ENCODE measurements at places on chromosomes 4 and X.

DNA sequence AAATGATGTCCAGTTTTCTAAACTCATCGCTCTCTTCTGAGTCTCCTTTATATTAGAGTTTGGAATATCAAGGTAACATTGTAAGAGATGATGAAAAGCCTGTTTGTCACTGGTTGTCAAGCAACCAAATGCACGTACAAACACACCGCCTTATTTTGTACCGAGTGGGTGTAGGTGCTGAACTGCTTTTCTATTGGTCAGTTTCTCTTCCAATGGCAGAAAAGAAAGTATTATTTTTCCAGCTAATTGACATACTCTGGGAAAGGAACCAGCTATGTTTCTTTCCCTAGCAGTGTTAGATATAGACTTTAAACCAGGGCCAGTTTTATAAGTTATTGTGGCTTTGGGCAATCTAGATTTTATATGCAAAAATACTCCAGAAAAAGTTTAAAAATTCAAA, 6.6 kb upstream of the PPM1K start:
- peaks cover 3% of the 10 kb centered on the region for H3K4me1 ChIP-seq
- no peak overlapping the region for H3K4me3 ChIP-seq
- H3K27me3 ChIP-seq: no peaks in the 10 kb centered on the region
- DNase-seq: no peak
- H3K36me3 ChIP-seq: no peaks in the 10 kb centered on the region
- no peak overlapping the region for H3K27ac ChIP-seq

GRCh38 chrX:56974408-56974807, 20.9 kb downstream of the SPIN3 start:
- no peak overlapping the region for H3K4me3 ChIP-seq
- H3K4me1 ChIP-seq: peaks cover 2% of the 10 kb centered on the region
- peaks cover 21% of the 10 kb centered on the region for H3K36me3 ChIP-seq
- DNase-seq: no peak
- no peak overlapping the region for H3K27ac ChIP-seq
- H3K27me3 ChIP-seq: peaks cover 20% of the 10 kb centered on the region

GRCh38 chrX:109485470-109486340, 3.8 kb upstream of the GUCY2F start:
- no peak overlapping the region for H3K27ac ChIP-seq
- H3K36me3 ChIP-seq: no peaks in the 10 kb centered on the region
- H3K4me1 ChIP-seq: no peaks in the 10 kb centered on the region
- peaks cover 38% of the 10 kb centered on the region for H3K27me3 ChIP-seq
- DNase-seq: peak; percentile 67
- H3K4me3 ChIP-seq: no peak overlapping the region

DNA sequence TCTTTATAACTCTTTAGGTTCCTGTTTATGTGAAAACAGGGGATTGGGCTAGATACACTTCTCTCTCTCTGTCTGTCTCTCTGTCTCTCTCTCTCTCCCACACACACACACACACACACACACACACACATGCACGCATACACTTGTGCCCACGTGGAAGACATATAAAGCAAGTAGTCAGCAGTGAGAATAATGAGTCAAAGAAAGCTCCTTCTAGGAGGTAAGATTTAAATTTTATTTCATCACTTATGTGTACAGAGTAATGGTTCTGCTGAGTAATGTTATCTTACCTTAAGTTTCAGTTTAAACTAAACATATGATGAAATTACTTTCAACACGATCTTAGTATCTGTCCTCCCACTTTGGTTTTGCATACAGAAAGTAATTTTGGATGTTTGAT, 243.0 kb upstream of the TEX13A start:
- no peak for DNase-seq
- no peak overlapping the region for H3K27ac ChIP-seq
- peaks cover 27% of the 10 kb centered on the region for H3K27me3 ChIP-seq
- H3K4me3 ChIP-seq: no peak overlapping the region
- no peaks in the 10 kb centered on the region for H3K36me3 ChIP-seq
- H3K4me1 ChIP-seq: no peaks in the 10 kb centered on the region

- H3K27me3 ChIP-seq: no peaks in the 10 kb centered on the region
- peaks cover 40% of the 10 kb centered on the region for H3K4me1 ChIP-seq
- DNase-seq: no peak
- H3K27ac ChIP-seq: peak overlapping the region; percentile 89
- peaks cover 38% of the 10 kb centered on the region for H3K36me3 ChIP-seq
Measured at GRCh38 chr4:2754848-2755819, 1.0 kb downstream of the TNIP2 start.

DNA sequence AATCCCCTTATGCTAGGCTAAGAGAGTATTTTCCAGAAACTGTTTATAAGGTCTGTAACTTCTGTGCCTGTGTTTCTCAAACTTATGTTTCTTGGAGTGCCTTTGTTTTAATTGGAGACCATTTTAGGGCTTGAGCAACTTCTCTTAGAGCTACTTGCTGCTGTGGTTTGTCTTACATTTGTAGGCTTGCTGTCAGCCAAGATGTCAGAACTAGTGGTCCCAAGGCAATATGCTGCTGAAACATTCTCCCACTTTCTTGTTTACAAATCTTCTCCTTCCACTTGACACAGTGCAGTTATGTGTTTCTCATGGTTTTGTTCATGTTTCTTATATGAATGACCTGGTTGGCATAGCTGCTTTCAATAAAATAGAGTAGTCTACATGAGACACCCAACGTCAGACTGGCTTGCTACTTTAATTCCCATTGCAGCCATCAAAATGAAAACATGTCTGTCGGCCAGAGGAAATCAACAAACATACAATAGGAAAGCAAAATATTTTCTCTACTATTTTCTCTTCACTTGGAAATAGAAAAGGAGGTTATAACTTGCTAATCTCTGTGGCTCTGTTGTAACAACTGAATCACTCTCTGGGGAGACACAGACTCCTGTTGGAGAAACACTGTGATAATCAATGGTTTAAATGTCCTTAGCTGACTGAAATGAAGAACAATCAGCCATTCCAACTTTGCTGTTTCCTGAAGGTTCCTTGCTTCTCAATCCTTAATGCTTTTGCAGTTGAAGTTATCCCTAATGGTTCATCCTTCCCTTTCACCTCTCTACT, 426.4 kb downstream of the PDGFC start:
- DNase-seq: no peak
- H3K4me1 ChIP-seq: no peaks in the 10 kb centered on the region
- no peaks in the 10 kb centered on the region for H3K36me3 ChIP-seq
- no peaks in the 10 kb centered on the region for H3K27me3 ChIP-seq
- no peak overlapping the region for H3K27ac ChIP-seq

- H3K4me3 ChIP-seq: no peak overlapping the region
- H3K27ac ChIP-seq: no peak overlapping the region
- DNase-seq: no peak
- H3K4me1 ChIP-seq: peaks cover under 1% of the 10 kb centered on the region
Measured at GRCh38 chrX:100944601-100945000, 15.9 kb upstream of the XKRX start.

DNA sequence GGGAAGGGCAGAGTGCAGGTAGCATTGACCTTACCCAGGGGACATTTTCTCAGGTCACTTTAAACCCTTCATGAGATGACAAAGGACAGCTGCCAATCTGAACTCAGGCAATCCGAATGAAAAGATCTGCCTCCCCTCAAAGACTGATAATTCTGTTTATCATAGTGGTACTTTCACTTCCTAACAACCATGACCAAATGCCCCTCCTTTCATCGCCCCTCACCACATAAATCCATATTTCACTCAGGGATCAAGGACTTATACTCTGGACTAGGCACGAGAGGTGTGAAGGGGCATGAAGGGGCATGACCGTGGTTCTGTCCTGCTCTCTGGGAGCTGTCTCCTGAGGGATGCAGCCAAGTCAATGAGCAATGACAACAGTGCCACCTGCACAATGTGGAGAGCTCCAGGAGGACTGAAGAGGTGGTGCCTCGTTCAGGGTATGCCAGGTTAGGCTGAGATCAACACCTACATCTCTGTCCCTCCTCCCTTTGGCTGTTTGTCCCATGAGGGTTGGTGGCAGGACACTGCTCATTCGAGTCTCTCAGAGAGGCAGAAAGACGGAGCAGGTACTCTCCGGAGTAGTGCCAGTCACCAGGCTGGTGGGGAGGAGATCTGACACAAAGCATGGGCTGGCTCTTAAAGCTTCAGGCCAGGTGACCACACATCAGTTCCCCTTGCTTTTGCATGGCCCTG, 12.5 kb downstream of the HS3ST1 start:
- no peaks in the 10 kb centered on the region for H3K36me3 ChIP-seq
- no peak for DNase-seq
- no peaks in the 10 kb centered on the region for H3K27me3 ChIP-seq
- H3K4me3 ChIP-seq: no peak overlapping the region
- H3K4me1 ChIP-seq: no peaks in the 10 kb centered on the region
- no peak overlapping the region for H3K27ac ChIP-seq

DNA sequence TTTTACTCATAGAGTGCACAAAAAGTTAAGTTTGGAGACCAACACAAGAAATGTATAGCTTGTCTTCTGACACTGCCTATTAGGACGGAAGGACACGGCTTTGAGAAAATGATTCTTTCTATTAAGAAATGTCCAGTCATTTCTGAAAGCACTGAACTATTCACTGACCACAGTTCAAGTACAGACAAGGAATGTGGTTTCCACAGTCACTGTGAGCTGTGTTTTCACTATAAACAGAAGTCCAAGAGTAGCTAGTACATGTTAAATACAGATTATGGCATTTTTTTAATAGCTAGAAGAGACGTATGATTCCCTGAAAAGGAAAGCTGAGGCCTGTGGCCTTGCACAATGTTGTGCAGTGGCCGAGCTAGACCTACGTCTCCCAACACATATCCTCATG, 115.1 kb upstream of the GPM6A start:
- no peaks in the 10 kb centered on the region for H3K27me3 ChIP-seq
- H3K4me1 ChIP-seq: no peaks in the 10 kb centered on the region
- no peak for DNase-seq
- H3K4me3 ChIP-seq: no peak overlapping the region
- no peak overlapping the region for H3K27ac ChIP-seq

- H3K27me3 ChIP-seq: no peaks in the 10 kb centered on the region
- no peaks in the 10 kb centered on the region for H3K4me1 ChIP-seq
Measured at GRCh38 chr4:138039010-138039409, 203.1 kb downstream of the SLC7A11 start.

GRCh38 chr4:156560701-156561100, 410.9 kb downstream of the PDGFC start:
- H3K4me1 ChIP-seq: no peaks in the 10 kb centered on the region
- H3K27me3 ChIP-seq: no peaks in the 10 kb centered on the region
- H3K4me3 ChIP-seq: no peak overlapping the region
- H3K27ac ChIP-seq: no peak overlapping the region

- no peaks in the 10 kb centered on the region for H3K36me3 ChIP-seq
- H3K27ac ChIP-seq: no peak overlapping the region
- no peak for DNase-seq
- H3K4me1 ChIP-seq: no peaks in the 10 kb centered on the region
- H3K4me3 ChIP-seq: no peak overlapping the region
Measured at GRCh38 chrX:38260231-38260630, 39.6 kb upstream of the SRPX start.

- H3K27ac ChIP-seq: no peak overlapping the region
- H3K4me1 ChIP-seq: no peaks in the 10 kb centered on the region
- DNase-seq: no peak
Measured at GRCh38 chr4:150236626-150237025, 158.4 kb downstream of the DCLK2 start.

- H3K4me3 ChIP-seq: peak overlapping the region; percentile 62
- no peak overlapping the region for H3K27ac ChIP-seq
- H3K4me1 ChIP-seq: peaks cover 16% of the 10 kb centered on the region
- peaks cover 65% of the 10 kb centered on the region for H3K27me3 ChIP-seq
- DNase-seq: no peak
- H3K36me3 ChIP-seq: no peaks in the 10 kb centered on the region
Measured at GRCh38 chrX:24646745-24647182, 383 bp downstream of the PCYT1B start.

DNA sequence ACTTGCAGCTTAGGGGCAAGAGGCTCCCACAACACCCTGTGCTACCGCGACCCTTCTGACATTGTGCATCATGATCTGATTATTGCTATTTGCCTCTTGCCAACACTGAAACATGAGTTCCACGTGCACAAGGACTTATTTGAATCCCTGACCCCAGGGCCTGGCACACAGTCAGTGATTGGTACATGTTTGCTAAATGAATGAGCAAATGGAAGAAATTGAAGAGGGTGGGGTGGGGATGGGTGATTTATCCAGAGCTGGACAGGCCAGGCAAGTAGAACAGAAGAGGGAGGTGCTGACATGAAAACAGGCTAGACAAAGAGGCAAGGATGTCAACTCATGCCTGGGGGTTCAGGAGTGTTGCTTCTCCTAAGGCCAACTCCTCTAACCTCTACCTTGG, 24.9 kb upstream of the RPL39 start:
- H3K36me3 ChIP-seq: no peaks in the 10 kb centered on the region
- peaks cover 28% of the 10 kb centered on the region for H3K27me3 ChIP-seq
- H3K4me1 ChIP-seq: peaks cover 21% of the 10 kb centered on the region
- DNase-seq: no peak

DNA sequence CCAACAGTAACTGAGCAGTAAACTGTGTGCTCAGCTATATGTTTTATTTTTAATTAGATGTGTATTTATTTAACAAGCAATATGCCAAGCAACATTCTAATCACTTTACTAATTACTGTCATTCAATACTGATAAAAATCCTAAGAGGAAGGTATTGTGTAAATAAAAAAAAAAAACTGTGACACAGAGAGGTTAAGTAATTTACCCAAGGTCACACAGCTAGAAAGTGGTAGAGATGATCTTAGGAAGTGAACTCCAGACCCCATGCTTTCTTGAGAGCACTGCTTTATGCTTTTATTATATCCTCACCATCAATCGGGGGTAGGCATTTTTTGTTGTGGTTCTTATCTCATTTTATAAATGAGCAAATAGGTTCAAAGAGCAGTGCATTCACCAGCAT, 417.1 kb downstream of the RAB28 start:
- no peaks in the 10 kb centered on the region for H3K36me3 ChIP-seq
- H3K4me1 ChIP-seq: no peaks in the 10 kb centered on the region
- peaks cover 2% of the 10 kb centered on the region for H3K27me3 ChIP-seq
- DNase-seq: no peak
- H3K27ac ChIP-seq: no peak overlapping the region

- DNase-seq: no peak
- H3K4me3 ChIP-seq: no peak overlapping the region
- no peak overlapping the region for H3K27ac ChIP-seq
- H3K36me3 ChIP-seq: no peaks in the 10 kb centered on the region
- no peaks in the 10 kb centered on the region for H3K4me1 ChIP-seq
Measured at GRCh38 chr4:11831739-11832138, 403.0 kb upstream of the HS3ST1 start.

DNA sequence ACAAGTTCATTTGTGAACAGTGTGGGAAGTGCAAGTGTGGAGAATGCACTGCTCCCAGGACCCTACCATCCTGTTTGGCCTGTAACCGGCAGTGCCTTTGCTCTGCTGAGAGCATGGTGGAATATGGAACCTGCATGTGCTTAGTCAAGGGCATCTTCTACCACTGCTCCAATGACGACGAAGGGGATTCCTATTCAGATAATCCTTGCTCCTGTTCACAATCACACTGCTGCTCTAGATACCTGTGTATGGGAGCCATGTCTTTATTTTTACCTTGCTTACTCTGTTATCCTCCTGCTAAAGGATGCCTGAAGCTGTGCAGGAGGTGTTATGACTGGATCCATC, 5.5 kb downstream of the SPRY1 start:
- peaks cover 82% of the 10 kb centered on the region for H3K36me3 ChIP-seq
- no peak for DNase-seq
- peaks cover 56% of the 10 kb centered on the region for H3K4me1 ChIP-seq
- no peak overlapping the region for H3K27ac ChIP-seq
- peaks cover 21% of the 10 kb centered on the region for H3K27me3 ChIP-seq

Measured in activated T-cell treated with anti-CD3 and anti-CD28 coated beads, Interleukin-2, amount 50 U/mL, for 24 hours (primary cell).